ENCODE measurements at places on chromosomes 3 and 15.

- no peak for DNase-seq
Observed at GRCh38 chr3:45874677-45875346, 11.5 kb upstream of the CCR9 start.

- DNase-seq: no peak
Observed at GRCh38 chr3:128455786-128456748, 10.6 kb downstream of the DNAJB8 start.

GRCh38 chr15:93110502-93111040 lies 21.6 kb upstream of the RGMA start:
- no peak for DNase-seq

GRCh38 chr15:98231696-98232440 lies 271.4 kb downstream of the ARRDC4 start:
- DNase-seq: no peak

DNA sequence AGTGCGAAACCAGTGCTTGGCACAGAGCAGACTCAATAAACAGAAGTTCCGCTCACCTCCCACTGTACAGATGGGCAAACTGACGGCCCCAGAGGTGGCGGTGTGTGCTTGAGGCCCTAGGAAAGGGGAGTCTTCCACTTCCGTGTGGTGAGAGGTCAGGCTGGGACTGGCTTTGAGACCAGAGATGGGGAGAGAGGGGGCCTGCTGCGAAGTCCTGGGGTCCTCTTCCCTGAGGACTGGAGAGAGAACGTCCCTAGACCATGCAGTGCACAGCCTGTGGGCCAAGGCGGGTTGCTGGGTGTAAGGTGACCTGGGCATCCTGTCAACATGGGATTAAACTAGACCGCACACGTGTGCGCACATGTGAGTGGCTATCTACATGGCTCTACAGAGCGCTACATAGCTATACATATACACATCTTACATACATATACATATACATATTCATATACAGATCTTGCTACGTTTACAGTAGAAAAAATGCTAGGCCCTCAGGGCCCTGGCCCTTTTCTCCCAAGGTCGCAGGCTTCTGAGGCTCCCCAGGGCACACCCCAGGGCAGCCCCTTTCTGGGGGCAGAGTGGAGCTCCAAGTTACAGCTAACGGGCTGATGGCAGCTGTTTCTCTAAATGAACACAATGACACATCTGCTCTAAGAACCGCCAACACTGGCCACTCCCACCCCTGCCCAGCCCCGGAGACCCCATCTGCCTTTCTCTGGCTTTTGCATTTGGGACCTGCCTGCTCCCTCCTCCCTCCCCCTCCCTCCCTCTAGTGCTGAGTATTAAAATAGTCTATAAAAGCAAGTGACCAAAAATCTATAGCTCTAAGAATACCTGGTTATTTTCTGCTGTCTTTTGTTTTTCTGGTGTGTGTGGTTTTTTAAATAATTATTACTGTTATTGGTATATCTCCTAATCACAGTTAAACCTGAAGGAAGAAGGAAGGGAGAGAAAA lies 47.0 kb downstream of the HCN4 start:
- DNase-seq: peak; percentile 36

- no peak for DNase-seq
Observed at GRCh38 chr3:120144267-120144666, 50.0 kb upstream of the GSK3B start.

DNA sequence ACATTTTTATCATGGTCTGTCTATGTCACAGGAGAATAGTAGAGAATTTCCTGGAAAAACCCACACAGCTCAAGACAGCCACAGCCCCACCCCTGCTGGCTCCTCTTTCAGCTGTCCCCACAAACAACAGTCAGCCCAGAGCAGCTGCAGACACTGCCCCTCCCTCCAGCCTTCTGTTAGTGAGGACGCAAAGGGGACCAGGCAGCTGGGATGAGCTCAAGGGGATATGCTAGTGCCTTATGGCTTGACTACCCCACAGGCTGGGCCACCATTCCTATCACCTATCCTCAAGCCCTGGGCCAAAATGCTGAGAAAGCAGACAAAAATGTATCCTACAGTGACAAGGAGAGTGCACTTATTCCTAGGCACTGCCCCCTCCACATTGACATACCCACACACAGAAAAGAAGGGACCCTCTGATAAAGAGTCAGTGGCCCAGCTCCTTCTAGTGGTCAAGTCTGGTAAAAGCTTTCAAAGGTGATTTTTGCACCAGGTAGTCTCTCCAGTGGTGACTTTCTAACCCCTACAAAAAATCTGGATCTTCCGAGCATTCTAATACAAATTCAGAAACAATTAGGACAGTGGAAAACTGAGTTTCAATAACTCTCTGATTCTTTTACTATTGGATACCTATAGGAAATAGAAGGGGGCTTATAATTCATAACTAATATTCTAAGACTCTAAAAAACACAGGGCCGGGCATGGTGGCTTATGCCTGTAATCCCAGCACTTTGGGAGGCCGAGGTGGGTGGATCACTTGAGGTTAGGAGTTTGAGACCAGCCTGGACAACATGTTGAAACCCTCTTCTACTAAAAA lies 3.0 kb upstream of the MAP1A start:
- peak; percentile 63 for DNase-seq

DNA sequence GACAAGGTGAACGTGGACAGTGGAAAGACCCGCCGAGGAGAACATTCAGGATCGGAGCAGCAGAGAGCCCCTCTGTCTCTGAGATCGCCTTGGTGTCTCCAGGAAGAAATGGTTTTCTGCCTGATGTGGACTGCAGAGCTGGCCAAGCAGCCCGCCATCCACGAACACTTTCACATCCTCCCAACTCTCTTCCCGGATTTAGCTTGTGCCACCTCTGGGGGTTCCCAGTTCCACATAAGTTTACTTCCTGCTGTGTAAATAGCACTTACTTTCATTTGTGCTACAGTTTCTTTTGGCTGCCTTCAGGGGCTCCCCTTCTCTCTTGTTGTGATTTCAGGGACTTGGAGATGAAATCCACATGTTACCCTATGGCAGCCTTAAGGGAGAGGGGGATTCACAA lies 48.4 kb downstream of the SEMA5B start:
- no peak for DNase-seq

All from retina (tissue), 1 donor.